ENCODE measurements at places on chromosomes 16 and 17. TPM values are rescaled to one million over a fixed set of nuclear protein-coding genes. Genes with fewer than 3 reads are reported as not detected.

ABCC11 gene
- not detected for total RNA-seq

PSMB3 gene
- 349 TPM for total RNA-seq

KREMEN2 gene
- 0.18 TPM for total RNA-seq

MMP28 gene
- not detected for total RNA-seq

CHCT1 gene
- not detected for total RNA-seq

ABCC3 gene
- total RNA-seq, result not detected

C16orf95 gene
- total RNA-seq, result 10.9 TPM

SOX15 gene
- 0.20 TPM for total RNA-seq

CACNG3 gene
- total RNA-seq, result not detected

CACNG1 gene
- total RNA-seq, result not detected

SHCBP1 gene
- 46.5 TPM for total RNA-seq

C16orf96 gene
- total RNA-seq, result not detected

CBX2 gene
- total RNA-seq, result 5.1 TPM

PEMT gene
- total RNA-seq, result 45.1 TPM

C16orf89 gene
- not detected for total RNA-seq

AARS1 gene
- 109 TPM for total RNA-seq

MYH2 gene
- total RNA-seq, result not detected

DDX42 gene
- total RNA-seq, result 147 TPM

C1QTNF8 gene
- not detected for total RNA-seq

ZNF624 gene
- 2.8 TPM for total RNA-seq

TEKT5 gene
- total RNA-seq, result not detected

MYH3 gene
- total RNA-seq, result 6.5 TPM

BRIP1 gene
- 18.2 TPM for total RNA-seq

CSH1 gene
- total RNA-seq, result not detected

ZPBP2 gene
- total RNA-seq, result not detected

GJD3 gene
- 0.56 TPM for total RNA-seq

IGF2BP1 gene
- total RNA-seq, result not detected

CSHL1 gene
- total RNA-seq, result not detected

TBC1D16 gene
- total RNA-seq, result 1.9 TPM

ABCA10 gene
- 0.44 TPM for total RNA-seq

ADAM11 gene
- total RNA-seq, result 0.52 TPM

TPSAB1 gene
- not detected for total RNA-seq

ITGAD gene
- not detected for total RNA-seq

KRT9 gene
- total RNA-seq, result not detected

IFI35 gene
- 67.0 TPM for total RNA-seq

CARD14 gene
- total RNA-seq, result not detected

All from activated T-helper 1 cell treated with anti-CD3 and anti-CD28 coated beads, Interleukin-12 subunit alpha, Interleukin-12 subunit beta, Interleukin-2, Interleukin-4 antibody, amounts not matched to agents 30 ng/mL and 10 ng/mL and 1 ng/mL, durations not matched to agents 14 hours and 24 hours and 36 hours (primary cell).